ENCODE measurements at places on chromosomes 2 and 18.

GRCh38 chr2:216572582-216573578 is 60.3 kb upstream of the IGFBP2 start:
- no peak for DNase-seq

- no peak for DNase-seq
Measured at GRCh38 chr18:46373791-46374190, 269.6 kb downstream of the HAUS1 start.

DNA sequence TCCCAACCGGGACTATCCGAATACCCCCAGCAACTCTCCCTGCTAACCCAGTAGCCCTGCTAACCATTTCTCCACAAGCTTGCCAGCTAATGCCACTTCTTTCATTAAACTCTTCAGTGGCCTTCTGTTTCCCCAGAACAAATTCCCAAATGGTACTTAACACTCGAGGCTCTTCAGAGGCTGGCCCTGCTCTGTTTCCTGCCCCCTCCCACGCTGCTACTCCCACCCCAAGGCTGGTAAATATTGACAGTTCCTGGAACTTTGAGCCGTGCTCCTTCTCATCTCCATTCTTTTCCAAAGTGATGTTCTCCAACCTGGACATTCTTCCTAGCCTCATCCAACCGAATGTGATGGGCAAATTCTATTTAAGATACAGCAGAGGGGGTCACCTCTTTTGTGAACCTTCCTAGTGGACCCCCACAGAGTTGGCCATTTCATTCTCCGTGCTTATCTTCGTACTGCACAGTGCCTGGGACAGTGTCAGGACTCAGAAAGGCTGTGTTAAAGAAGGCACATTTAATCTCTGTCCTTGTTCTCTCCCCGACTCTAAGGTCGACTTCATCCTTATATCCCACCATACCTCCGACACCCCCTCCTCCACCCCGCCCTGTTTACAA is 3.2 kb upstream of the KIDINS220 start:
- DNase-seq: no peak

- DNase-seq: no peak
Measured at GRCh38 chr2:213145715-213146242, 5.6 kb downstream of the IKZF2 start.

GRCh38 chr18:27723168-27723567 is 453.8 kb downstream of the CDH2 start:
- DNase-seq: no peak

DNA sequence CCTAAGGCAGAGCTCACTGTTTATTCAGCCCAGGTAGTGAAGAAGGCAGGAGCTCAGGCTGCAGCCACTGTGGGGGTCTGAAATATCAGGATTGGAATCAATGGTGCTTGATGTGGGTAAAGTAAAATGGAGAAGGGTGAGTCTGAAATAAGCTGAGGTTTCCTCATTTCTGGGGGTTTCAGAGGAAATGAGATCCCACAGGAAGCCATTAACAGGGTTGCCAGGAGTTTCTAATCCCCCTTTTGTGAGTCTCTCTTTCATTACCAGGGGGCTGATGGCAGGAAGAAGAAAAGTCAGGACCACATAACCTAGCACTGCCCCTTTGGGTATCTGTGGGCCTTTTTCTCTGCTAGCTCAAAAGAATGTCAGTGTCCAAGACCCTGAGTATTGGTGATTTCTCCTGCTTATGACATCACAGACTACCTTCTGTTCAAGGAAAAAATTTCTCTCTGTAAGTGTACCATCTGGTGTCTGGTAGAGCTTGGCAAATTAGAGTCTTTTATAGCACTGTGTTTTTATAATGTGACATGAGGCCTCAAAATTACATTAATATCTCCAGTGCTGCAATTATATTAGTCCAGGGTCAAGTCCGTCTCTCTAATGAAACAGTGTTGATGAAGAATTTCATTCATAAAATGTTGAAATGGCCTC is 56.0 kb downstream of the LBH start:
- DNase-seq: no peak

GRCh38 chr18:79888016-79888415 is 63.4 kb downstream of the SLC66A2 start:
- no peak for DNase-seq

DNA sequence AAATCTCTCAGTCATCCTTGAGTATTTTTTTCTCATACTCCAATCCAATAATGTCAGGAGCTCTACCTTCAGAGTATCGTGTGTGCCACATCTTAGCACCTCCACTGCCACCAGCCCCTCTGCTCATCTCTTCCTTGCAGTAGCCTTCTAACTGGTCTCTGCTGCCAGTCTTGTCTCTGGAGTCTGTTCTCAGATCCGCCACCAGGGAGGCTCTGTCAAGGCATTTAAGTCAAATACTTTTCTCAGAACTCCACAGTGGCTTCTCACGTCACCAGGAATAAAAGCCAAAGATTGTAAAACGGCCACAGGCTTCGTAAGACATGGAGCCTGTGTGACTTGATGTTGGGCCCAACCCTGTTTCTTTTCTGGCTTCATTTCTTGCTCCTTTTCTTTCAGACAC is 7.1 kb downstream of the UNC50 start:
- no peak for DNase-seq

DNA sequence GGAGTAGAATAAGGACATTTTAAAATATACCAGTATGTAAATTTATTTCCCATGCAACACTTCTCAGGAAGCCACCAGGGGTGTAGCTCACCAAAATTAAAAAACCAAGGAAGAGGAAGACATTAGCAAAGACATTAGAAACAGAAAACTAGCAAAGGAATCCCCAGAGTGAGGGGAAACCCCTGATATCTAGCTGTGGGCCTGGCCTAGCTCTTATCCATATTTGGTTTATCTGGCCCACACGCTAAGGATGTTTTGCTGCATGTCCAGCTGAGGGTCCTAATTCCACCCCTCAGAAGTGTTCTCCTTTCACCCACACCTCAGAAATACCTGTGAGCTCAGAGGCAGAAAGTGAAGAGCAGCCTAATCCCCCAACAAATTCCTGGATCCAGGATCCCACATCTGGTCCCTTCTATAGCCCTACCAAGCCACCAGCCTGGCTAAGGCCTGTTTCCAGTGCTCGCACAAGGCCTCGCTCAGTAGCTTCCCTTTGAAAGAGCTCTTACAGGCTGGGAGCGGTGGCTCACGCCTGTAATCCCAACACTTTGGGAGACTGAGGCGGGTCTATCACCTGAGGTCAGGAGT is 17.4 kb downstream of the OSBPL1A start:
- DNase-seq: no peak

DNA sequence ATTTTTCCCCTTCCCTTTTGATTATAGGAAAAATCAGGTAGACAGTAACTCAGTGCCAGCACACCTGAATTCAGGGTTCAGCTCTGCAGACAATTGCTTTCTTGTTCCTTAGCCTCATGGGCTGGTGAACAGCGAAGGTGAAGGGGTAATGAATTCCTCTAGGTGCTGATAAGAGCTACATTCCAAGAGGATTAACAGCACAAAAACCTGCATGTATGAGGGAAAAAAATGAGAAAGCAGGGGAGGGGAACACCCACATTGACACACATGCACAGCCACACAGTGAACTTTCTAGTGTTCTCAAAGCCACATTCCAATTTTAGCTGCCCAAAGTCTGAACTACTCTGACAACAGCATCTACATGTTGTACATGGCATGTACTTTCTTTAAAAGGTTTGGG is 46.1 kb downstream of the SPATS2L start:
- peak; percentile 69 for DNase-seq

GRCh38 chr18:62085756-62086155 is 101.1 kb downstream of the PIGN start:
- no peak for DNase-seq

- no peak for DNase-seq
Measured at GRCh38 chr18:13103366-13103765, 112.2 kb downstream of the CEP192 start.

DNA sequence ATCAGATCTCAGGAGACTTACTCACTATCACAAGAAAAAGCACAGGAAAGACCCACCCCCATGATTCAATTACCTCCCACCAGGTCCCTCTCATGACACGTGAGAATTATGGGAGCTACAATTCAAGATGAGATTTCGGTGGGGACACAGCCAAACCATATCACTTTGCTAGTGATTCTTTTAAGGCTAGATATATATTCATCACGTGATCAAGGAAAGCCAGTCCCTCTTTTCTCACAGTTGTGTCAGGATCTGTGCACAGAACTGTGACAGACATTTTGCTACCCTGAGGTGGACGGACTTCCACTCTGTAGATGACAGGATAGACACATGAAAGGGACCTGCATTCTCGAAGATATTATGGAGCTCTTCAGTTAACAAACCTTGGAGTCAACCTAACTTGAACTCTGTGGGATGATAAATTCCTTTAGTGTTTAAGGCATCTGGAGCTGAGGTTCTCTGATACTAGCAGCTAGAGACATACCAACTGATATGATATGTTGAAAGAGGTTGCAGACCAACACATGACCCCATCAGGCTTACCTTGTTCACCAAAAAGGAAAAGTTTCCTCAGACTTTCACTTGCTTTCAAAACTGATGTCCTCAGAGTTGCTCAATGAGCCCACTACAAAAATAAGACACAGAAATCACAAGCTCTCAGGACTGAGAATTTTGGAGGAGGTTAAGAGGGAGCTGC is 66.3 kb upstream of the SCG2 start:
- no peak for DNase-seq

DNA sequence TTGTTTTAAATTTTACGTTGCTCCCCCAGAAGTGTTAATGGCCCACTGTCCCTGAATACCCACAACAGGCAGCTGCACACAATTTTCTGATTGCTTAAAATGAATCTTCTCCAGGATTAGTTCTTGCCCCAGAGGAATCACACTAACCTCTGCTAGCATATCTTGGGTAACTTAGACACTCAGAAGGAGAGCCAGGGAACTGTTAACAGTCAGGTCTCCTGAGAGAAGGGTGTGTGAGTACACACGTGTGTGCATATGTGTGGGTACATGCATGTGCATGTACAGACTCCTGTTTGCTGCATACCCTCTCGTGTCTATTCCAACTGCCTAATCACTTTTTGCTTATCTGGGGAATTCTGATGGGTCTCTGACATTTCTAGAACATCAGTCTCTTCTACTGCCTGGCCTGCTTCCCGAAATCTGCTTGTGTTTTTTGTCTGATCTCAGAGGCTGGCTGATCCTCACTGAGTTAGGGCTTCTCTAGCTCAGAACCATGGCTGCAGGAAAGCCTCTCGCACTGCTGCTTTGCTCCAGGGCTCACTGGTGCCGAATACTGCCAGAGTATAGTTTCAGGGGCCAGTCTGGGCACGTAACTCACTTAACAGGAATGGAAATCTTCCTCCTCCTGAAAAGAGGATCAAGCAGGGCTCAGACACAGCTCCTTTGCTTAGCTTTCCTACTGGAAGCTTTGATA is 62.8 kb downstream of the PRELID3A start:
- no peak for DNase-seq

GRCh38 chr2:139078376-139078775 is 298.2 kb upstream of the NXPH2 start:
- DNase-seq: no peak

GRCh38 chr2:33275689-33276444 is 200.6 kb upstream of the RASGRP3 start:
- DNase-seq: peak; percentile 95

- DNase-seq: peak; percentile 80
Measured at GRCh38 chr2:43226955-43227829, 786 bp upstream of the ZFP36L2 start.

GRCh38 chr2:102872388-102872787 is 110.6 kb downstream of the TMEM182 start:
- DNase-seq: no peak

DNA sequence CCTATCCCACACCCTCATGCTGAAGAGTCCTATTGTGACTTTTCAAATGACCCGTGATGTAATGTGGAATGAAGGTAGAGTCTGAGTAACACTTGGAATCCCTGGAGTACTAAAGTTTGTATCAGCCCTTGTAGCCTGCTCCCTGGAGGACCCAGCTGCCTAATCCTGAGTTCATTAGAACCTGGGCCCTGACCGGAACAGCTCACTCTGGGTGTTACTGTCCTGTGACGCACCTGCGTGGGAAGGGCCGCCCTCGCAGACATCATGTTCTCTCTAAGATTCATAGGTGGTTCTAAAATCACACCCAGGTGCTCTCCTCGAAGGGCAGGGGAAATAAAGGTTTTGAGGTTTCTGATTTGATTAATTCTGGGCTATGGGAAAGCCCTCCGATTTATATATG is 62.3 kb downstream of the NCK2 start:
- no peak for DNase-seq

- DNase-seq: no peak
Measured at GRCh38 chr2:74700643-74701372, 46.8 kb downstream of the SEMA4F start.

- DNase-seq: no peak
Measured at GRCh38 chr2:152395572-152395971, 60.6 kb downstream of the FMNL2 start.

DNA sequence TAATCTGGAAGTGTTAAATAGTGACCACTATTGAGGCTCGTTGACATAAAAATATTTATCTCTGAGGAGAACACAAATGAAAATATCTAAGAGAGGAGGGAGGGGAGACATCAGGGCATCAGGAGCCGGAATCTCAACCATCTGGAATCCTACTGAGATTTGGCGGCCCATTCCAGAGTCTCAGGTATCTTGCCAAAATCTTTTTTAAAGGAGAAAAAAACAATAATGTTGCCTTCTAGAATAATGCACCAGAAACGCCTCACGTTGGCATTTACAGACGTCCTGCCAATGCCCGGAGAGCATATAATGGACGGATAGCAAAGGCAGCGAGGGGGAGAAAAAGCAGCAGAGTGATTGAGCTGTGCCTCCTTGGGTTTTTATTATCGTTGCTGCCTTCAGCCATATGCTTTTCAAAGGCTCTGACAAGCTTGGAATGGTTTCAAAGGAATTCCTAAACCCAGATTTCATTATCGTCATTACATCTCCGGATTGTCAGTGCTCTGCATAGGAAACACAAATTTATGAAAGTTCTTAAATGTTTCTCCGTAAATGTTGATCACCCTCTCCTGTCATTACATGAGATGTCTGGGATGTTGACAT is 30.9 kb upstream of the EGR4 start:
- no peak for DNase-seq

GRCh38 chr18:21112543-21113105 is 1.0 kb upstream of the ROCK1 start:
- peak; percentile 23 for DNase-seq

- DNase-seq: no peak
Measured at GRCh38 chr18:69002233-69002632, 204.4 kb downstream of the CCDC102B start.

- no peak for DNase-seq
Measured at GRCh38 chr2:188773075-188773474, 201.1 kb upstream of the COL3A1 start.

- no peak for DNase-seq
Measured at GRCh38 chr18:79460481-79461300, 65.0 kb downstream of the NFATC1 start.

GRCh38 chr2:105804266-105804665 is 59.6 kb downstream of the NCK2 start:
- no peak for DNase-seq

DNA sequence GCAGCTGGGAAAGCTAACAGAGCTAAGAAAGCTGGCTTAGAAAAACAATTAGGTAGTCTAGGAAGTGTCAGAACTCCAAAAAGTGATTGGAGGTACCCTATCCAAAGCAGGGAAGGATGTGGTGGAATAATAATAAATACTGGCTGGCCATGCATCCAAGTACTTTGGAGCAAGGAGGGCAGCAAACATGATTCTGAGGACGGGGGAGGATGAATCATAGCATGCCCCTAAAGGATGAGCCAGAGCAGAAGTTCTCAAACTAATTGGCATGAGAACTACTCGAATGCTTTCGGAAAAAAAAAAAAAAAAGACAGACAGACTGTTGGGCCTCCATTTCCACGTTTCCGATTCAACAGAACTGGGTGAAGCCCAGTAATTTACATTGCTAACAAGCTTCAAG is 2.4 kb downstream of the CWC22 start:
- no peak for DNase-seq

GRCh38 chr18:7979714-7980113 is 412.6 kb downstream of the PTPRM start:
- no peak for DNase-seq

GRCh38 chr2:191500884-191501560 is 176.9 kb upstream of the NABP1 start:
- no peak for DNase-seq
